ENCODE measurements at places on chromosomes 16 and 17. TPM values are rescaled to one million over a fixed set of nuclear protein-coding genes. Genes with fewer than 3 reads are reported as not detected.

Gene JPH3
- 0.05 TPM for total RNA-seq

Gene CCL4L2
- not detected for total RNA-seq

Gene WNK4
- total RNA-seq = 1.2 TPM

Gene ANKRD40CL
- total RNA-seq = not detected

Gene TMEM100
- total RNA-seq = 0.22 TPM

Gene KAT7
- 50.4 TPM for total RNA-seq

Gene AXIN2
- total RNA-seq = 3.3 TPM

Gene TNFRSF17
- 0.52 TPM for total RNA-seq

Gene KRT40
- not detected for total RNA-seq

Gene CLEC3A
- not detected for total RNA-seq

Gene CDK5RAP3
- 60.4 TPM for total RNA-seq

Gene IGFALS
- 0.07 TPM for total RNA-seq

Gene KRTAP4-1
- not detected for total RNA-seq

Gene SLC2A4
- total RNA-seq = not detected

Gene NIP7
- 29.4 TPM for total RNA-seq

Gene C17orf100
- 1.6 TPM for total RNA-seq

Gene PCGF2
- 5.0 TPM for total RNA-seq

Gene DYNLRB2
- total RNA-seq = not detected

Gene ADAT1
- 77.2 TPM for total RNA-seq

Gene RDM1
- 4.9 TPM for total RNA-seq

Gene ABI3
- 0.12 TPM for total RNA-seq

Gene PLA2G15
- total RNA-seq = 36.6 TPM

Gene OR1A1
- not detected for total RNA-seq

Gene CTRB2
- total RNA-seq = not detected

Gene FZD2
- total RNA-seq = 41.3 TPM

Gene EFNB3
- total RNA-seq = 1.1 TPM

Gene GP1BA
- total RNA-seq = not detected

Gene CHRNE
- total RNA-seq = not detected

Gene CSH1
- total RNA-seq = not detected

Gene KLHL10
- not detected for total RNA-seq

Gene TERB1
- not detected for total RNA-seq

Gene MT1E
- total RNA-seq = 89.4 TPM

Gene RHBDL3
- total RNA-seq = 0.30 TPM

Gene SOCS3
- 39.3 TPM for total RNA-seq

Gene TMEM114
- not detected for total RNA-seq

Gene ARL5C
- not detected for total RNA-seq

Gene HYDIN
- 0.07 TPM for total RNA-seq

Gene WFIKKN1
- 2.9 TPM for total RNA-seq

Gene ODAD4
- 1.7 TPM for total RNA-seq

Gene WNT9B
- not detected for total RNA-seq

Gene CDH13
- total RNA-seq = 61.5 TPM

Gene AOC2
- total RNA-seq = not detected

Measured in M059J (cell line).